ENCODE measurements at places on chromosomes 5 and 9. TPM values are rescaled to one million over a fixed set of nuclear protein-coding genes. Genes with fewer than 3 reads are reported as not detected.

- DNase-seq: no peak
Measured at GRCh38 chr5:68279984-68280383, 64.4 kb downstream of the PIK3R1 start.

DNA sequence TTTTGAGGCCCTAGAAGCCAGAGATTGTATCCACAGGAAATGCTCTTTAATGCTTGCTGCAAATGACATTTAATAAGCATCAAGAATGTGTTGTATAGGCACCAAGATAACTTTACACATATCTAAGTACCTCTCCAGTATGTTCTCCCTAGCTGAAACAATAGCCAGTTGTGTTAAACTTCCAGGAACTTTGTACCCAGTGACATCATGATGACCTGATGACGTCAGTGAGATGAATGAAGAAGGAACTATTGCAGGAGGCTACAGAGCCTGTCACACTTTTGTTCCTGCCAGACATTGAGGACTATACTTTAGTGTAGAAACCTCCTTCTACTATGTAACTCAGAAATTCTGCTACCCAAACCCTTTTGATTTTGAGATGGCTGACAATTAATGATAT lies 129.8 kb downstream of the CD180 start:
- no peak for DNase-seq

DNA sequence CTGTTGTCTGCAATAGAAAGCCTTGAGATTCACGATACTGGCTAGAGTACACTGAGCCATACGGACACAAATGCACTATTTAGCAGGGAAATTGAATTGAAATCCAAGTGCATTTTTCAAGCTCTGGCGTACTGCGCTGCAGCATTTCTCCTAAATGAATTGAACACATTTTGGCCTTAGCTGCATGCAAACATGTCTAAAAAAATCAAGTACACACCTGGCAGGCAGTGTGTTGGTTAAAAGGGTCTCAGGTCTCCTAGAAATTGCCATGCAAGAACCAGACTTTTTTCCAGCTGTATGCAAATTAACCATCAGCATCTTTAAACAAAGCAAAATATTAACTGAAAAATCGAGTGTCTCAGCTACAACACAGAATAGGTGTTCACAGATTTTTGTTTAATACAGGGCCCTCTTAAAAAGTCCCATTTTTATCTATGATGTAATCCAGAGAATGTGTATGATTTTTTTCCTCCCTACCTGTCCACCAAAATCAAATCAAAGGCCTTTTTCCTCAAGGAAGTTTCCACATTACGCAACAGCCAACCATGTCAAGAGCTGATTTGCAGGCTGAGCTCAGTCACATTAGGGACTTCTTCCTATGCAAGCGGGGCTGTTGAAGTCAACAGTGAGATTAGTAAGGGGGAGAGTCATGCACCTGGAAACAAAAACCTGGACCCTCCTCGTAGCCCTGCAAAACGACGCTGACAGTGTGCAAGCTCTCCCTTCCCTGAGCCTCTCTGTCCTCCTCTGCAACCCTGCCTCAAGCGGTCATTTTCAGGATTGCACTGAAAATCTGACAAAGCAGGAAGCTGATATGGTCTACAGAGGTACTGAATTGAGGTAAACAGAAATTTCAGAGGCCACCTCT lies 14.1 kb upstream of the SFXN1 start:
- peak; percentile 48 for DNase-seq

DNA sequence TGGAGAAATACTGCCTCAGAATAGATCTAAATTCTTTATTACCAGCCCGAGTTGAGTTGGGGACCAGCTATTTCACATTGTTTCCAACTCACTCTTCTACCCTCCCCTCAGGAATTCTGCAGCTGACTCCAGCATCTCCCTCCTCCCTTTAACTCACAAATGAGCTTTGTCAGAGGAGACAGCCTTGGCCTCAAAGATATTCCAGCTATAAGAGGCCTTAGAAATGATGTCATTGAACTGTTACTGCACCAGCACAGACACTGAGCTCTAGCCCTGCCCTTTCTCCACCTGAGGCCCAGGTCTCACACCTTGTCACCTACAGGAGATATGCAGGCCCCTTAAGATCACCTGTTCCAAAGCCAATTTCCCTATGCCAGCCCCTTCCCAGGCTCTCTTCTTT lies 78.4 kb upstream of the ATP10B start:
- DNase-seq: no peak

PCSK1 gene
- total RNA-seq: 2.0 TPM

GRCh38 chr5:175728885-175729828 lies 71.3 kb downstream of the HRH2 start:
- peak; percentile 29 for DNase-seq

NEURL1B gene
- 4.0 TPM for total RNA-seq

All from progenitor cell of endocrine pancreas (in vitro differentiated cells).